ENCODE measurements at places on chromosomes 7 and 10.

DNA sequence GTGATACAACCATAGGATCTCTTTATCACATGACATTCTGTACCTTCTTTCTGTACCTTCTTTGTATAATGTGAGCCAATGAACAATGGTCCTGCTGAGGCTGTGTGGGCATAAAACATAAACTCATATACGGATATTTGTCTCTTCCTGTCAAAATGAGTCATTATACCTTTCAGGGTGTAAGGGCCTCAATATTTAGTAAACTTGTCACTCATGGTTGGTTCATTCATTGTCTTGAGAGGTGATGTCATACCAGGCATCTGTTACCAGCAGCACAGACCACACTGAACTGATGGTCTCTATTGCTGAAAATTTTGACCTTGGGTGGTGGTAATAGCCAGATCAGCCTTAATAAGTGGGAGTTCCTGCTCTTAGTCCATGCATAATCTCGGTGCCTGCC is 287.6 kb upstream of the TPK1 start:
- DNase-seq, result no peak

- DNase-seq, result no peak
These were observed 250.9 kb downstream of the TWIST1 start for GRCh38 chr7:18866359-18867036.

DNA sequence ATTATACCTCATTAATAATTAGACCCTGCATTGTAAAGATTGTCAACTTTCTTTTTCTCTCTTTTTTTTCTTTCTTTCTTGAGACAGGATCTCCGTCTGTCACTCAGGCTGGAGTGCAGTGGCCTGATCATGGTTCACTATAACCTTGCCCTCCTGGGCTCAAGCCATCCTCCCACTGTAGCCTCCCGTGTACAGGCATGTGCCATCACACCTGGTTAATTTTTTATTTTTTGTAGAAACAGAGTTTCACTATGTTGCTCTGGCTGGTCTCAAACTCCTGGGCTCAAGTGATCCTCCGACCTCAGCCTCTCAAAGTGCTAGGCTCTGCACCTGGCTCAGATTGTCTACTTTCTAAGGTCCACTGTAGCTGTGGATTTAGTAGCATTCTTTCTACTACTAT is 50.7 kb downstream of the MDFIC start:
- no peak for DNase-seq

DNA sequence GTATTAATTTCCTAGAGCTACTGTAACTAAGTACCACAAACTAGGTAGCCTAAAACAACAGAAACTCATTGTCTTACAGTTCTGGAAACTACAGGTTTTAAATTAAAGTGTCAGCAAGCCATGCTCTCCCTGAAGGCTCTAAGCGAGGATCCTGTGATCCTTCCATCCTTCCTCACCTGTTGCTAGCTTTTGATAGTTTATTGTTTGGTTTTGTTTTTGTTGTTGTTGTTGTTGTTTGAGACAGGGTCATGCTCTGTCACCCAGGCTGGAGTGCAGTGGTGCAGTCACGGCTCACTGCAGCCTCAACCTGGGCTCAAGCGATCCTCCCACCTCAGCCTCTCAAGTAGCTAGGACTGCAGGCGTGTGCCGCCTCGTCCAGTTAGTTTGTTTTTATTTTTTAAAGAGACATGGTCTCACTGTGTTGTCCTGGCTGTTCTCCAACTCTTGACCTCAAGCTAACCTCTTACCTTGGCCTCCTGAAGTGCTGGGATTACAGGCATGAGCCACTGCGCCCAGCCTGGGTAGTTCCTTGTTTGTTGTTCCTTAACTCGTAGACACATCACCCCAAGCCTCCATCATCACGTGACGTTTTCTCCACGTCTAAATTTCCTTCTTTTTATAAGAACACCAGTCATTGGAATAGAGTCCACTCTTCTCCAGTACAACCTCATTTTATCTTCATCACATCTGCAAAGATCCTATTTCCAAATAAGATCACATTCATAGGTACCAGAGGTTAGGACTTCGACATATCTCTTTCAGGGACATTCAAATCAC is 109.1 kb downstream of the AKR1D1 start:
- DNase-seq, result no peak
